ENCODE measurements at places on chromosomes 5 and 9.

DNA sequence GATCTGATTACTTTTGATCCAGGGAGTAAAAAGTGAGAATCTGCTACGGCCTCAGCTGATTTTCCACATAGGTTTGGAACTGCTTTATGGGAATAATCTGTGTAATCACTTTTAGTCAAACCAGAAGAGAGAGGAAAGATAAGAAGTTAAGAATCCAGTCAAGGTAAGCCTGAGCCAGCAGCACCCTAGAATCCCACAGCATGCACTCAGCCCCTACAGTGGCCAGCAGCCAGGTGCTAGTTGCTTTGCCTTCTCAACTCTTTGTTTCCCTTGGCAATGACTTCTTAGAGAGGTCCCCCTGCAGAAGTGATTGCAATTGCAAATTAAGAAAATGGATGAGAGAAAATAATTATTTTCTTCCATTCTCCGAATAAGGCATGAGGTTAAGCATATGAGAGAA is 59.7 kb upstream of the TMED7 start:
- DNase-seq, result no peak

DNA sequence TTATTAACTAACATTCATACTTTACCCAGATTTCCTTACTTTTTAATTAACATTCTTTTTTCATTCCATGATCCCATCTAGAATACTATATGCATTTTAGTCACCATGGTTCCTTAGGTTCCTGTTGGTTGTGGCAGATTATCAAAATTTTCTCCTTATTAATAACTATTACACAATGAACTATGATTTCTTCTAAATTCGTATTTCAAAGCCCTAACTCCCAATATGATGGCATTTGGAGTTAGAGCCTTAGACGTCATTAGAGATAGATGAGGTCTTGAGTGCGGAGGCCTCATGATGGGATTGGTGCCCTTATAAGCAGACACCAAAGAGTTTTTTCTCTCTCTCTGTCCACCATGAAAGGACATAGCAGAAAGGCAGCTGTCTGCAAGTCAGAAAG is 485.4 kb downstream of the TLR4 start:
- no peak for DNase-seq

DNA sequence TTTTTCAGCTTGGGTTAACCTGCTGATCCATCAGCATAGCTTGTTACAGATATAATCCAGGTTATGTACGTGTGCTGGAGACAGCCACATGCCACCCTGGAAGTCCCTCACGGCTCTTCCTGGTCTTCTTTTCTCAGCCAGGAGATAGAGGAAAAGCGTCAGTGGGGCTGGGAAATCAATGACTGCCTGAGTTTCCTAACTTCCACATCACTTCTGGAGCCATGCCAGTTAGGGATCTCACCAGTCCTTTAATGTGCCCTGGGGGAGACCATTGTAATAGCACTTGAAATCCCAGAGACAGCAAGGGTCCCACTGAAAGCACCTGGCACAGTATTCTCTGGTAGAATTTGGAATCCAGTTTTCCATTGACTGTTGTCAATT is 29.2 kb downstream of the ANXA2R start:
- no peak for DNase-seq

GRCh38 chr9:80885894-80886293 is 803.5 kb downstream of the TLE1 start:
- no peak for DNase-seq

DNA sequence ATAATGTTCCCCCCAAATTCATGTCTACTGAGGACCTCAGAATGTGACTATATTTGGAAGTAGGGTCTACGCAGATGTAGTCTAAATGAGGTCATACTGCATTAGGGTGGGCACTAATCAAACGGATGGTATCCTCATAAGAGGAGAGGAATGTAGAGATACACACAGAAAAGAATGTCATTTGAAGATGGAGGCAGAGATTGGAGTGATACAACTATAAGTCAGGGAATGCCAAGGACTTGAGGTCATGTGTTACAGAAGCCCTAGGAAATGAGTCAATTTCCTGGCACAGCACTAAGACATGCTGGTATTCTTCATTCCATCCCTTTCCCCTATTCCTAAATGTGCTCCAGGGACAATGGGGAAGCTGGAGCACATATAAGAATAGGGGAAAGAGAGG is 758 bp upstream of the PDCD1LG2 start:
- DNase-seq, result no peak

GRCh38 chr9:129989740-129990139 is 53.2 kb downstream of the FNBP1 start:
- DNase-seq, result no peak

DNA sequence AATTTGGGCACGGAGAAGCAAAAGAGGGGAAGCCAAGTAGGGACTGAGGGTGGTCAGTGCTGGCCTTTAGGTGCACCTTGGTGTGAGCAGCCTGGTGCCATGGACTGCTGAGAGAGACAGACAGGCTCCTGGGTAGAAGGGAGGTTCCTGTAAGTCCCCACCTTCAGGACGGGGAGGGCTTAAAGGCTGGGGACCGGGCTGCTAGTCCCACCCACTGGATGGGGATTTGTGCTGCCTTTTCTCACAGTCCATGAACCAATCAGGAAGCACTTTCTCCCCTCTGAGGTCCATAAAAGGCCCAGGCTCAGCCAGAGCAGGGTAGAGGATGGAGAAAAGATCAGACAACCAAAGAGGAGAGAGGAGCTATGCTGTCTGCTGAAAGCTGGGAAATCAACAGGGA is 15.2 kb downstream of the CDC25C start:
- DNase-seq, result no peak

- no peak for DNase-seq
Measured at GRCh38 chr9:119861842-119862241, 492.6 kb upstream of the BRINP1 start.

- DNase-seq, result no peak
Measured at GRCh38 chr9:122113574-122113973, 20.5 kb upstream of the TTLL11 start.

GRCh38 chr9:130172858-130173665 is 858 bp downstream of the NCS1 start:
- DNase-seq, result peak; percentile 20

- DNase-seq, result no peak
Measured at GRCh38 chr9:120886490-120886967, 9.5 kb upstream of the PHF19 start.

DNA sequence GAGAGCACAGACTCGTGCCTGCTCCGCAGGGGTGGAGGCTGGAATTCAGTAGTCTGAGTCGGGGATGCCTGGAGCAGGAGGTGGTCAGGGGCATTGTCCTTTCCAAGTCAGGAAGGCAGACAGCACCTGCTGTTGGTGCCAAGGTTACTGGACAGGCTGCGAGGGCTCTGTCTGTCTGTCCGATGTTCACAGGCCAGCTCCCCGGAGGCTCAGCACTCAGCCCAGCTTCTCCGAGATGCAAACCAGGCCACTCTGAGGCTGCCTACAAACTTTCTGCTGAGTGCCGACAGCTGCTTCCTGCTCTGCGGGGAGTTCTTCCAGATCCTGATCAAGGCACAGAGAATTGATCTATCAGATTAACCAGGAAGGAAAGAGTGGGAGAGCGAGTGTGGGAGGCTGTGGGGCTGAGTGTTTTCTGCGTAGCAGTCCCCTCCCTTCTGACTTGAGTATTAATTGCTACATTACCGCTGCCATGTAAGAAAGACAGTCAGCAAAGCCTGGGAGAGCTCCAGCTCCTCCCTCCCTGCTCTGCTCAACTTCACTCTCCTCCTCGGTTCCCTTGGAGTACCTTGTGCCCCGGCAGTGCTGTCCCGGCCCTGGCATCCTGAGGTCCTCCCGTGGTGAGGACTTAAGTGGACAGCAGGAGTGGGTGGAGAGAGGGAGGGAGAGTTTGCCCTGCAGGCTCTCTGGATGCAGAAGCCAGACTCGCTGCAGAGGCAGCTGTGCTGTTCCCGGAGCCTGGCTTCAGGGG is 36.0 kb downstream of the KCNMB1 start:
- no peak for DNase-seq

- DNase-seq, result no peak
Measured at GRCh38 chr5:87899721-87900131, 368.9 kb downstream of the TMEM161B start.

DNA sequence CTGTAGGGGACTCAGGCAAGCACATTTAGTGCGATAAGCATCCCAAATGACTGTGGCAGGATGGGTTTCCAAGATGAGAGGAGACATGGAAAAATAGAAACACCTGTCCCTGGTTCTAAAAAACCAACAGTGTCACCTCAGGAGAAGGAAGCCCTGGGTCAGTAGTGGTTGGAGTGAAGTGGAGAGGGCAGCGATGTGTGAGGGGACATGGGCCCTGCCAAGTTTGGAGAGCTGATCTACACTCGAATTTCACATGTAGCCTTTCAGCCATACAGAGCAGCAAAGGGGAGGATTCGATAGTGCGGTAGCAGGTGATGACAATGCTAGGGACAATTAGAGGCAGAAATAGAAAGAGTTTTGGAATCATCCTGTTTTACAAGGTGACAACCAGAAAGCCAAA is 32.6 kb upstream of the LHX2 start:
- no peak for DNase-seq

- DNase-seq, result no peak
Measured at GRCh38 chr9:86434039-86434726, 80.0 kb upstream of the TUT7 start.

GRCh38 chr5:10515492-10515891 is 48.4 kb upstream of the ANKRD33B start:
- DNase-seq, result no peak
